ENCODE measurements at places on chromosomes 13 and 19.

- DNase-seq = no peak
Observed at GRCh38 chr13:78121001-78121400, 202.4 kb upstream of the EDNRB start.

GRCh38 chr19:12784394-12784870 is 6.9 kb upstream of the JUNB start:
- DNase-seq = no peak

DNA sequence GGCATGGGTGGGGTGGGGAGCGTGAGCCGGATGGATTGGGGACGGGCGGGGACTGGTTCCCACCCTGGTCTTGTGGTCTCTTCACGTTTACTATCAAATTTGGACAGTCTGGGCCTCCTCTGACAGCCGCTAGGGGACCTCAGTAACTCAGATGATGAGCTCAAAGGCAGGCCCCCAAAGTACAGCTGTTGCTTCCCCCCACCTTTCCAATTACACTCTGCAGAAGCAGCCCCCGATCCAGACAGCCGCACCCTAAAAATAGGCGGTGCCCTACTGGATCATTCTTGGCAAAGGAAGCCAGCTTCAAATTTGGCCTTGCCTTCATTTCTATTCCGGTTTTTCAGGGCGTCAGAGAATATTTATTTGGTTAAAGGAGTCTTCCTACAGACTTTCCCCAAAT is 1.9 kb upstream of the FOXO1 start:
- no peak for DNase-seq

DNA sequence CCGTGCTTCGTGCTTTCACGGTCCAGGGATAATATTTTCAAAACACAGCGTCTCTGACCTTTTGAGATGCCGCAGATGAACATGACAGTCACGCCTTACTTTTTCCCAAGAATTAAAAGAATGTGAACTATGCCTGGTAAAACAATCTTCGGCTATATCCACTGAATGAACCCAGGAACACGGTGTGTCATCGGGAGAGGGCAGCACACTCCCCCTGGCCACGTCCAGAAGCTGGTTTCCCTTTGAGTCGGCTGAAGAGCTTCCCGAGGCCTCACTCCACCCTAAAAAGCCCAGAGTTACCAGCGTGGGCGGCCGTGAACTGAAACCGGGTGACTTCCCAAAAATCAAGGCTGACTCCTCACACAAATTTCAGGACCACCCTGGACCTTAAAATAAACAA is 22.9 kb upstream of the SHISA2 start:
- DNase-seq = no peak

- DNase-seq = no peak
Observed at GRCh38 chr19:34393031-34393430, 11.2 kb upstream of the PDCD2L start.

- DNase-seq = no peak
Observed at GRCh38 chr13:103965506-103966243, 899.5 kb upstream of the SLC10A2 start.

DNA sequence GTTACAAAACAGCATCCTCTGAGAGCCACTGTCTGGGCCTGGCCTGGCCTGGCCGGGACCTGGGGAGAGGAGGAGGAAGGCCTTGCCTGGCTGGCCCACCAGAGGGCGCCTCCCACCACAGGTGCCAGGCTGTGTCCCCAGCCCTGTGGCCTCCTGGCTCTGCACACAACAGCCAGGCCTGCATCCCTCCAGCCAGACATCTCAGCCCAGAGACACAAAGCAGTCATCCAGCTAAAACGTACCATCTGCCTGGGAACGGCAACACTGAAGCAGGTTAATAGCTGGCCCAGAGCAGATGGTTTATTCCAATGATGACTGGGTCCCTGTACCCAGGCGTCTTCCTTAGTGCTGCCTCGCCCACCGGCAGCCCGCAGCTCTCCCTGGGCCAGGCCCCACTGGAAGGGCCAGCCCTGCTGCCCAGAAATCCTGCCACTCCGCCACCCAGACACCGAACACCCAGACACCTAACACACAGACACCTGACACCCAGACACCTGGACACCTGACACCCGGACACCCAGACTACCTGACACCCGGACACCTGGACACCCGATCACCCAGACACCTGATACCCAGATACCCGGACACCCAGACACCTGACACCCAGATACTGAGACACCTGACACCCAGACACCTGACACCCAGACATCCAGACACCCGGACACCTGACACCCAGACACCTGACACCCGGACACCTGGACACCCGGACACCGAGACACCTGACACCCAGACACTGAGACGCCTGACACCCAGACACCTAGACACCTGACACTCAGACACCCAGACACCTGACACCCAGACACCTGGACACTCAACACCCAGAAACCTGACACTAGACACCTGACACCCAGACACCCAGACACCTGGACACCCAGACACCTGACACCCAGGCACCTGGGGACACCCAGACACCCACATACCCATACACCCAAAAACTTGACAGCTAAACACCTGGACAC is 20.1 kb downstream of the C19orf12 start:
- DNase-seq = no peak

GRCh38 chr19:55694241-55694655 is 19.2 kb downstream of the EPN1 start:
- no peak for DNase-seq

- DNase-seq = no peak
Observed at GRCh38 chr13:27796544-27797227, 4.4 kb downstream of the GSX1 start.

- DNase-seq = no peak
Observed at GRCh38 chr13:28429685-28430290, 65.1 kb downstream of the FLT1 start.

DNA sequence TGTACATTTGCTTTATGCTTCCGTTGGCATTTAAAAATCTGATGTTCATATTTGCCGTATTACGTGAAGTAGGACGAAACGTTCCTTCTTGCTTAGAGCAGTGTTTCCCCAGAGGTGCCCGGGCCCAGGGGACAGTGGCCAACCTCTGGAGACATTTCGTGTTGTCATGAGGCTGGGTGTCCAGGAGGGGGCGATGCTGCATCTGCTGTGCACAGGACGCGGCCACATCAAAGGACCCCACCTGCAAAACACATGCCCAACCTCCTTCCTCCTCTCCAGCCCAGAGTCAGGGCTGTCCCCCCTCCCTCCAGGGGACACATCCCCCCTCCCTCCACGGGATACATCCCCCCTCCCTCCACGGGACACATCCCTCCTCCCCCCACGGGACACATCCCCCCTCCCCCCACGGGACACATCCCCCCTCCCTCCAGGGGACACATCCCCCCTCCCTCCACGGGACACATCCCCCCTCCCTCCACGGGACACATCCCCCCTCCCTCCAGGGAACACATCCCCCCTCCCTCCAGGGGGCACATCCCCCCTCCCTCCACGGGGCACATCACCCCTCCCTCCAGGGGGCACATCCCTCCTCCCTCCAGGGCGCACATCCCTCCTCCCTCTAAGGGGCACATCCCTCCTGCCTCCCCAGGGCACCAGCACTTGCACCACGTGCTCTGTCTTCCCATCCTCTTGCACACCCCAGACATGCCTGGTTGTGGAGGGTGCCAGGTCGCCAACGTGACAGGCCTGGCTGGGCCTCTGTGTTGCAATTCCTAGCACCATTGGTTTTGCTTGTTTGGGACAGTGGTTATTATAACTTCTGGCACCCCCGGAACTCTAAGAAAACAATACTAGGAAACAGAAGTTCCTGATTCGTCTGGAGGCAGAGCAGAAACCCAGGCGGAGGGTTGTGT is 46.7 kb downstream of the GAS6 start:
- no peak for DNase-seq

GRCh38 chr19:10419646-10420443 is 493 bp upstream of the PDE4A start:
- no peak for DNase-seq

DNA sequence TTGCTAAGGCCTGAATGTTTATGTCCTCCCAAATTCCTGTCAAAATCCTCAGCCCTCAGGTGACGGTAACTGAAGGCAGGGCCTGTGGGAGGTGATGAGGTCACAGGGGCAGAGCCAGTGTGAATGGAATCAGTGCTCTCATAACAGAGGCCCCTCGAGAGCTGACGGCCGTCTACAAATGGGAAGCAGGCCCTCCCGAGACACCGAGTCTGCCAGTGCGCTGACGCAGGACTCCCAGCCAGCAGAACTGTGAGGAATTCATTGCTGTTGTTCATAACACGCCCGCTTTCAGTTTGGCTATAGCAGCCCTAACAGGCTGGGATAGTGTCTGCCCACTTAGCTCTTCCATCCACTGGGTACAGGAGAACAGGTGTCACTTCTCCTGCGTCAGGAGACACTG is 41.2 kb downstream of the CARS2 start:
- DNase-seq = no peak
